Activated CD8-positive, alpha-beta T cell treated with anti-CD3 and anti-CD28 coated beads for 36 hours (primary cell): ENCODE measurements at places on chromosomes 11 and 22. TPM values are rescaled to one million over a fixed set of nuclear protein-coding genes. Genes with fewer than 3 reads are reported as not detected.

Gene OR8D1
- total RNA-seq, result not detected

Gene SCUBE2
- not detected for total RNA-seq

Gene DDIAS
- total RNA-seq, result 19.5 TPM

Gene KRTAP5-8
- total RNA-seq, result not detected

Gene GLYATL1
- total RNA-seq, result 0.18 TPM

Gene CHRNA10
- total RNA-seq, result 1.0 TPM

Gene OR52N5
- not detected for total RNA-seq

Gene RFPL2
- not detected for total RNA-seq

Gene DRD2
- not detected for total RNA-seq

Gene HORMAD2
- not detected for total RNA-seq

Gene NPAS4
- not detected for total RNA-seq

Gene ENTHD1
- total RNA-seq, result 0.34 TPM

GRCh38 chr11:73333640-73334383 lies 25.7 kb downstream of the ARHGEF17 start:
- DNase-seq, result no peak
- no peak overlapping the region for H3K27ac ChIP-seq
- H3K27me3 ChIP-seq, result no peaks in the 10 kb centered on the region
- H3K4me3 ChIP-seq, result no peak overlapping the region

GRCh38 chr11:58286249-58286648 lies 18.2 kb upstream of the OR10W1 start:
- no peaks in the 10 kb centered on the region for H3K4me1 ChIP-seq
- H3K27ac ChIP-seq, result no peak overlapping the region
- H3K27me3 ChIP-seq, result peaks cover 6% of the 10 kb centered on the region
- no peaks in the 10 kb centered on the region for H3K36me3 ChIP-seq
- peak; percentile 9 for DNase-seq
- H3K4me3 ChIP-seq, result no peak overlapping the region

- H3K4me1 ChIP-seq, result no peaks in the 10 kb centered on the region
- no peaks in the 10 kb centered on the region for H3K36me3 ChIP-seq
- no peak overlapping the region for H3K27ac ChIP-seq
- no peak overlapping the region for H3K4me3 ChIP-seq
- DNase-seq, result no peak
Observed at GRCh38 chr11:17767301-17767885, 32.8 kb downstream of the KCNC1 start.

- peaks cover 4% of the 10 kb centered on the region for H3K36me3 ChIP-seq
- peak overlapping the region; percentile 25 for H3K27ac ChIP-seq
- DNase-seq, result no peak
- no peak overlapping the region for H3K4me3 ChIP-seq
- peaks cover 44% of the 10 kb centered on the region for H3K4me1 ChIP-seq
- no peaks in the 10 kb centered on the region for H3K27me3 ChIP-seq
Observed at GRCh38 chr11:123480290-123480815, 50.3 kb downstream of the GRAMD1B start.

GRCh38 chr11:113554526-113554925 lies 79.3 kb upstream of the DRD2 start:
- no peak overlapping the region for H3K4me3 ChIP-seq
- no peaks in the 10 kb centered on the region for H3K36me3 ChIP-seq
- H3K27me3 ChIP-seq, result peaks cover 2% of the 10 kb centered on the region
- no peaks in the 10 kb centered on the region for H3K4me1 ChIP-seq
- no peak overlapping the region for H3K27ac ChIP-seq

DNA sequence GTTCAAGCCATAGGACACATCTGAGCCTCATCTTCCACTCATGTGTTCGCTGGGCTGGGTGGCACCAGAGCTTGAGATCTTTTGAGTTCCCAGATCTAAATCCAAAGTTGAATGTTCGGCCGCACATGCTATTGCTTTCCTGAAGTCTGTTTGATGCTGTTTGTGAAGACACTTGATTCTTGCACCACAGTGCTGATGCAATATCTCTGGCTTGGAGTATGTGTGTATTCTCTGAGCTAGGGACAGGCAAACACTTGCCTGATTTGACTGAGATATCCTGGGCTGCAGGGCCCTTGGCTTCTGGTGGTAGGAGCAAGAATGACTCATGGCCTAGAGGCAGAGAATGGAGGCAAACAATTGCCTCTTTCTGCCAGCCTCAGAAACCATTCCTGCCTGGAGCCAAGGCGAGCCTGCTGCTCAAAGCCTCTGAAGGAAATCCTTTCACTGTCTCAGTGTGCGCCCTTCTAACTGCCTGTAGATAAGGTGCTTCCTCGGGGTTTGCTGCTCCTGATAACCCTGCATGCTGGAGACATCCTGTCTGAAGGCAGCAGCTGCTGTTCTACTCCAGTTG lies 73.0 kb downstream of the CYB5R2 start:
- H3K4me3 ChIP-seq, result no peak overlapping the region
- H3K27ac ChIP-seq, result no peak overlapping the region
- no peak for DNase-seq
- no peaks in the 10 kb centered on the region for H3K4me1 ChIP-seq

DNA sequence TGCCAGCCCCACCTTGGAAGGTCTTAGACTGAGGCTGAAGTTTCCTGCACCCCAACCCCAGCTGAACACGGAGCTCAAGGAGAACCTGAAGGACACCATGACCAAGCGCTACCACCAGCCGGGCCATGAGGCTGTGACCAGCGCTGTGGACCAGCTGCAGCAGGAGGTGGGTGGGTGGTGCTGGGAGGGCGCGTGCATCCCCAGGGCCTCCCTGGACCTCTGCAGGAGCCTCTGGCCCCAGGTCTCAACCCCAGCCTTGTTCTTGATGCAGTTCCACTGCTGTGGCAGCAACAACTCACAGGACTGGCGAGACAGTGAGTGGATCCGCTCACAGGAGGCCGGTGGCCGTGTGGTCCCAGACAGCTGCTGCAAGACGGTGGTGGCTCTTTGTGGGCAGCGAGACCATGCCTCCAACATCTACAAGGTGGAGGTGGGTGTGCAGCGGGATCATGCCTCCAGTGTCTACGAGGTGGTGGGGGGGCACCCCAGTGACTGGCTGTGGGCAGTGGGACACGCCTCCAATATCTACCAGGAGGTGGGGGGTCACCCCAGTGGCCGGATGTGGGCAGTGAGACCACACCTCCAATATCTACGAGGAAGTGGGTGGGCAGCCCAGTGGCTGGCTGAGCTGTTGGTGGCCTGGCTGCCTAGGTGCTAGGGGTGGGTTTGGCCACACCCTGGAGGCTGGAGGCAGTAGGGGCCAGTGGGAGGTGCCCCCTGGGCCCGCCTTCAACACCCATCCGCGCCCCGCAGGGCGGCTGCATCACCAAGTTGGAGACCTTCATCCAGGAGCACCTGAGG lies 4.6 kb downstream of the CD151 start:
- H3K27ac ChIP-seq, result no peak overlapping the region
- H3K4me1 ChIP-seq, result peaks cover 28% of the 10 kb centered on the region
- H3K36me3 ChIP-seq, result peaks cover 19% of the 10 kb centered on the region
- H3K4me3 ChIP-seq, result no peak overlapping the region

DNA sequence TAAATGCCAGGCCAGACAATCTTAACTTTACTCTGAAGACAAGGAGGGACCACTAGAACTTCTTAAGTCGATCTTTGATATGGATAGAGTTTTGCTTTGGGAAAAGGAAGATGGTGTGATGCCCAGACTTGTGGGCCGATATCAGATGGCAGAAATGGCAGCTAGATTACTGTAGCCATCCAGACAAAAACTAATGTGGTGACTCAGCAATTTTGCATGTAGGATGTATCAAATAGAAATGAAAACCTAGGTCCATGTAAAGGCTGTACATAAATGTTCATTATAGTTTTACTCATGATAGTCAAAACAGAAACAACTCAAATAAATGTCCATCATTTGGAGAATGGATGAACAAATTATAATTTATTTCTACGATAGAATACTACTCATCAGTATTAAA lies 121.5 kb downstream of the APIP start:
- no peaks in the 10 kb centered on the region for H3K4me1 ChIP-seq
- DNase-seq, result no peak
- H3K36me3 ChIP-seq, result no peaks in the 10 kb centered on the region
- no peak overlapping the region for H3K4me3 ChIP-seq

- no peaks in the 10 kb centered on the region for H3K4me1 ChIP-seq
- H3K36me3 ChIP-seq, result no peaks in the 10 kb centered on the region
- no peaks in the 10 kb centered on the region for H3K27me3 ChIP-seq
- no peak for DNase-seq
- no peak overlapping the region for H3K27ac ChIP-seq
- no peak overlapping the region for H3K4me3 ChIP-seq
Observed at GRCh38 chr11:8107642-8108041, 26.6 kb downstream of the TUB start.

DNA sequence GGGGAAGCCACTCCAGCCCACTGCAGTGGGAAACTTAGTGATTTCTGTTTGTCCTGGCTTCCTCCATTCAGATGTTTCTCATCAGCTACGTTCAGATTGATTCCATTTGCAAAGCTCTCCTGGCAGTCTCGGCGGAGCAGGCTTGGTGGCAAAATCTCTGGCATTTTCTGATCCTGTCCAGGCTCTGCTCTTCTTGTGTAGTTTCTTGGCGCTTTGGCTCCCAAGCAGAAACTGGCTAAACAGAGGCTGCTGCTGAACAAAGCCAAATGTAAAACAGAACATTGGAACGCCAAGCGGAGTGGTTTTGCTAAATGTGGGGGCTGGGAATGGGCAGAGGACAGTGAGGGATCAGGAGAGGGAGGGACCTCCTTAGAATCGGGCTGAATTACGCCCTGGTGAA lies 36.7 kb downstream of the ADAMTS8 start:
- no peak overlapping the region for H3K27ac ChIP-seq
- H3K4me1 ChIP-seq, result peaks cover 19% of the 10 kb centered on the region
- H3K27me3 ChIP-seq, result no peaks in the 10 kb centered on the region
- no peaks in the 10 kb centered on the region for H3K36me3 ChIP-seq
- H3K4me3 ChIP-seq, result no peak overlapping the region

DNA sequence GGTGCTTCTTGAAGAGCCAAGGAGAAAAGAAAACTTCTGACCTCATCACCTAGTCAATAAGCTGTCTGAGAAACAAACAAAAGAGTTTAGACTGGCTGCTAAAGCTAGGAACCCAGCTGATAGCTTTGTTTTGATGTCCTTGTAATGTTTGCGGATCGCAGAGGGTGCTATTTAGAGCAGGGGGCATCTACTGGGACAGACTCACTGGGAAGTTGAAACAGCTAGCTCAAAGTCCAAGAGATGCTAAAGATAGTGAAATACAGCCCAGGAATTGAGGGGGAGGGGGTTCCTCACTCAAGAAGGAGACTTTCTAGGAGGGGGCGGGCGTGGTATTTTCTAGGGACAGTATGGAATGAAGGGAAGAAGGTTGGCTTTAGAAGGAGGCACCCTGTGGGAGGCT lies 18.9 kb downstream of the ZBTB16 start:
- no peaks in the 10 kb centered on the region for H3K36me3 ChIP-seq
- H3K27ac ChIP-seq, result peak overlapping the region; percentile 14

GRCh38 chr22:44389181-44389580 lies 76.4 kb upstream of the SHISAL1 start:
- H3K27ac ChIP-seq, result no peak overlapping the region
- H3K4me1 ChIP-seq, result no peaks in the 10 kb centered on the region
- DNase-seq, result no peak

GRCh38 chr22:29987137-29987536 lies 93.1 kb upstream of the HORMAD2 start:
- no peak for DNase-seq
- H3K4me3 ChIP-seq, result no peak overlapping the region
- peaks cover 2% of the 10 kb centered on the region for H3K36me3 ChIP-seq
- no peak overlapping the region for H3K27ac ChIP-seq
- no peaks in the 10 kb centered on the region for H3K27me3 ChIP-seq

- no peaks in the 10 kb centered on the region for H3K36me3 ChIP-seq
- no peak overlapping the region for H3K27ac ChIP-seq
- no peaks in the 10 kb centered on the region for H3K4me1 ChIP-seq
- no peak for DNase-seq
- no peak overlapping the region for H3K4me3 ChIP-seq
Observed at GRCh38 chr11:124890151-124890550, 7.5 kb downstream of the ROBO4 start.

- H3K4me1 ChIP-seq, result peaks cover 3% of the 10 kb centered on the region
- H3K4me3 ChIP-seq, result no peak overlapping the region
- H3K36me3 ChIP-seq, result peaks cover 37% of the 10 kb centered on the region
- no peak overlapping the region for H3K27ac ChIP-seq
Observed at GRCh38 chr11:43699870-43700269, 19.3 kb downstream of the HSD17B12 start.

- H3K4me1 ChIP-seq, result no peaks in the 10 kb centered on the region
- no peak overlapping the region for H3K27ac ChIP-seq
- H3K27me3 ChIP-seq, result peaks cover 3% of the 10 kb centered on the region
- H3K4me3 ChIP-seq, result no peak overlapping the region
- DNase-seq, result no peak
Observed at GRCh38 chr22:32815059-32815458, 13.6 kb downstream of the TIMP3 start.

DNA sequence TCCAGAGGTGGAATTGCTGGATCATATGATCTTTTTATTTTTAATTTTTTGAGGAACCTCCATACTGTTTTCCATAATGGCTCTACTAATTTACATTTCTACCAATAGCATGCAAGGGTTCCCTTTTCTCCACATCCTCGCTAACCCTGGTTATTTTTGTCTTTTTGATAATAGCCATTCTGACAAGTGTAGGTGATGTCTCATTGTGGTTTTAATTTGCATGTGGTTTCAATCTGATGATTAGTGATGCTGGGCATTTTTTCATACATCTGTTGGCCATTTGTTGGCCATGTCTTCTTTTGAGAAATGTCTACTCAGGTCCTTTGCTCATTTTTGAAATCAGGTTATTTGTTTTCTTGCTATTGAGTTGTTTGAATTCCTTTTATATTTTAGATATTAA lies 15.4 kb upstream of the OR4D5 start:
- H3K27ac ChIP-seq, result no peak overlapping the region
- no peak for DNase-seq
- no peak overlapping the region for H3K4me3 ChIP-seq
- H3K27me3 ChIP-seq, result peaks cover 1% of the 10 kb centered on the region
- no peaks in the 10 kb centered on the region for H3K36me3 ChIP-seq

GRCh38 chr11:121394785-121395184 lies 57.3 kb upstream of the SORL1 start:
- H3K27me3 ChIP-seq, result no peaks in the 10 kb centered on the region
- no peak overlapping the region for H3K4me3 ChIP-seq
- H3K36me3 ChIP-seq, result no peaks in the 10 kb centered on the region
- peaks cover 20% of the 10 kb centered on the region for H3K4me1 ChIP-seq
- no peak overlapping the region for H3K27ac ChIP-seq
- no peak for DNase-seq

DNA sequence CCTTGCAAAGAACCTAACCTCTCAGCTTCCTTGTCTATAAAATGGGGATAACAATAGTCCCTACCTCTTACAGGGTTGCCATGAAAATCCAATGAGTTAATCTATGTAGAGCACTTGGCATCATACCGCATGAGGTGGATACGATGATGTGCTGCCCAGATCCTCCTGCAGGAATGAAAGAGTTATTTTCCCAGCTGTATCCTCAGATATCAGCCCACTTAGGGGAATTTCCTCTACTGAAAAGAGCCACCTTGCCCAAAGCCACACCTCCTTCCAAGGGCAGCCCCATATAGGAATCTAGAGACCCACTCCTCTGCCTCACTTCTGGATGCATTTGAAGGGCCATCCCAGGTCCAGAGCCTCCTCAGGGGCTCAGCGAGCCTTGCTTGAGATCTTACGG lies 128.4 kb downstream of the CCDC81 start:
- H3K36me3 ChIP-seq, result no peaks in the 10 kb centered on the region
- H3K4me3 ChIP-seq, result no peak overlapping the region
- H3K27ac ChIP-seq, result no peak overlapping the region
- peaks cover 4% of the 10 kb centered on the region for H3K4me1 ChIP-seq
- H3K27me3 ChIP-seq, result peaks cover 3% of the 10 kb centered on the region
- no peak for DNase-seq
